ENCODE measurements at places on chromosomes 6 and 20. TPM values are rescaled to one million over a fixed set of nuclear protein-coding genes. Genes with fewer than 3 reads are reported as not detected.

FOXQ1 gene
- total RNA-seq, result 2.2 TPM

EDN3 gene
- total RNA-seq, result not detected

IL22RA2 gene
- not detected for total RNA-seq

GJA10 gene
- total RNA-seq, result not detected

FAM210B gene
- total RNA-seq, result 40.0 TPM

PSMB1 gene
- total RNA-seq, result 257 TPM

PAX1 gene
- total RNA-seq, result not detected

SYNGAP1 gene
- 5.2 TPM for total RNA-seq

SLC17A1 gene
- total RNA-seq, result not detected

ECT2L gene
- total RNA-seq, result 0.09 TPM

IDH3B gene
- 139 TPM for total RNA-seq

UBD gene
- 0.09 TPM for total RNA-seq

SERPINB6 gene
- 91.7 TPM for total RNA-seq

ADGRF5 gene
- under 0.01 TPM for total RNA-seq

ELOVL4 gene
- total RNA-seq, result 7.3 TPM

RIPOR3 gene
- 7.7 TPM for total RNA-seq

ANKS1A gene
- total RNA-seq, result 5.7 TPM

SRF gene
- 7.7 TPM for total RNA-seq

KCNK16 gene
- total RNA-seq, result not detected

C20orf96 gene
- 3.2 TPM for total RNA-seq

BPIFB2 gene
- not detected for total RNA-seq

IFNGR1 gene
- total RNA-seq, result 49.7 TPM

CRISP3 gene
- total RNA-seq, result not detected
